ENCODE measurements at places on chromosomes 5 and 9.

GRCh38 chr5:126471875-126472537 lies 48.8 kb downstream of the GRAMD2B start:
- DNase-seq: peak; percentile 88

DNA sequence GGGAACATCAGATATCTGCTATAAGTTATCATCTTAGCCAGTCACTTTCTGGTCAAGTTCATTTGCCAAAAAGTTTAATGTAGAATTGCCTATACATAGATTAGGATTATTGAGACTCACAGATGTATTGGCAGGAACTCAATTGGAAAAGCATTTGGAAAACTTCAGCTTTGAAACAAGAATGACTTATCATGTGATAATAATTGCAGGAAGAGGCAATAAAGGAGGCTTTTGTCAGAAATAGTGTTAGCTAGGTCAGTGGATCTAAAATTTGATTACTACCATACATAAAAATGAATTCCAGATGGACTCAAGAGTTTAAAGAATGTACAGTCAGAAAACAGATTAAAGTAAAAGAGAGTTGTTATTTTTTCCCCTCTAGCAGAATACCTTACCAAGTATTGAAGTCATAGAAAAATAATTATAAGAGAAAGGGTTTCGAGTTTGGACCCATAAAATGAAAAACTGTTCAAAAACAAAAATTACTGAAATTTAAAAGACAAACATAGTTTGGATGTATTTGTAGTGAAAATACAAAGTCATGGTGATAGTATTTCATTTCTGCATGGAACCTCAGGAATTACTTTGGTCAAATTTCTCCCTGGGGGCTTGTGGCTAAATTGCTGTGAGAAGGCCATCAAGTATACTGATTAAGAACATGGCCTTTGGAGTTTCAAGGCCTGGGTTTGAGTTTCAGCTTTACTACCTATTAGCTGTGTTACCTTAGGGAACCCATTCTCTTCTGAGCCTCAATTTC lies 159.9 kb downstream of the TMEM38B start:
- DNase-seq: no peak

DNA sequence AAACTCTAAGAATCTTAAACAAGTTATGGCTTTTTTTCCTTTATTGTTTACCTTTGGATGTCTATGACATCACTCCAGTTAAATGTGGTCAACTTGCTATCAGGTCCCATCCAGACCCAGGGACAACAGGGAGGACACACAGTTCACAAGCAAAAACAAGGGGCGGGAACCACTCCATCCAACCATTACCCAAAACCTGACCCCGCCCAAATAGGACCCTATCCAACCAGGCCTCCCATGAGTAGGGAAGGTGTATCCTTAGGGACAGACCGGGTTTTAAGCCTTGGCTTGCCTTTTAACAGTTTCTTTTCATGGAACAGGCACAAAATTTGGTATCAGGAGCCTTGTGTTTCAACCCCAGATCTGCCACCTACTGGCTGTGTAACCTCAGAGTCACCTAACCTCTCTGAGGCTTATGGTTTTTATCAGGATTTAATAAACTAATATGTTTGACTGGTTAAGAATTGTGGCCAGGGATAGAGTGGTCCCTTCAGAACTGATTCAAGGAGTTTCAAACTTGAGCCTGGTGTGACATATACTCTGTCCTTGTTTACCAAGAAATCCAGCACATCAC lies 127.7 kb upstream of the RAD23B start:
- DNase-seq: no peak

DNA sequence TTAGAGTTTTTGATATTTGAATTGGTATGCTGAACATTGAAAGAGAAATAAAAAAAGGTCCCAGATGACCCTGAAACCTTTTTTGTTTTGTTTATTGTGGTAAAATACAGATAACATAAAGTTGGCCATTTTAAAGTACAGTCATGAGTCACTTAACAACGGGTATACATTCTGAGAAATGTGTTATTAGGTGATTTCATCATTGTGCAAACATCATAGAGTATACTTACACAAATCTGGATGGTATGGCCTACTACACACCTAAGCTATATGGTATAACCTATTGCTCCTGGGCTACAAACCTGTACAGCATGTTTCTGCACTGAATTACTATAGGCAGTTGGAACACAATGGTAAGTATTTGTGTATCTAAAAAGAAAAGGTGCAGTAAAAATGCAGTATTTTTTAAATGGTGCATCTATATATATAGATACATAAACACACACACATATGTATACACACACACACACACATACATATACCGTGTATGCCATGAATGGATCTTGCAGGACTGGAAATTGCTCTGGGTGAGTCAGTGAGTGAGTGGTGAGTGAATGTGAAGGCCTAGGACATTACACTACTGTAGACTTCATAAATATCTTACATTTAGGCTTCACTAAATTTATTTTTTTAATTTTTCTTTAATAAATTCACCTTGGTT lies 31.0 kb downstream of the TTC1 start:
- no peak for DNase-seq

DNA sequence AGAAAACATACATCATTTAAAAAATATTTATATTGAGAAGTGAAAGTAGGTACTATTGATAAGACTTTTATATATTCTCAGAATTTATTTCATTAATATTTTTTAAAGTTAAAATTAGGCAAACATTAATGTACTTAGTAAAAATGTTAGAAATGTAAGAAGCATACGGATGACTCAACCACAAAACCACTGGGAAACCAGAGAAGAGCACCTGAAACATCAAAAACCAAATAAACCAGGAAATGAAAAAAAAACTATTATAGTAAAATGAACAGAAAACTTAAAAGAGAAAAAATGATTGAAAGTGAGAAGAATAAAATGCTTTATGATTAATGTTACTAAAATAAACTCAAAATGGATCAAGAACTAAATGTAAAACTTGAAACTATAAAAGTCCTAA lies 233.2 kb upstream of the DAB2 start:
- DNase-seq: no peak

DNA sequence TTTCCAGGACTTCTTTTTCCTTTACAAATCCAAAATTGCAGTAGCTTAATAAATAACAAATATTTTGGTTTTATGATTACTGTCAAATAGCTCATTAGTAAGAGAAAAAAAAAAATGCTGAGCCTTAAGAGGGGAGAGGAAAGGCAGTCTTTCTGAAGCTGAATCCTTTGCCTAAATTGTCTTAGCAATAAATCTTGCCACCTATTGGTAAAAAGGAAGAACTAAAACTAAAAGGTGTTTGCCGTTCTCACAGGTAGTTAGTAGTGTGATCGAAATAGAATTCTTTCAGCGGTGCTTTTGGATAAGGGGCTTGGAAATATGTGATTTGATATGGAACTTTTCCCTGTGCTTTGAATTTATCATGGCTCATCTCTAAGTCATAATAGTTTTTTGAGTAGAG lies 31.2 kb downstream of the PIK3R1 start:
- no peak for DNase-seq

DNA sequence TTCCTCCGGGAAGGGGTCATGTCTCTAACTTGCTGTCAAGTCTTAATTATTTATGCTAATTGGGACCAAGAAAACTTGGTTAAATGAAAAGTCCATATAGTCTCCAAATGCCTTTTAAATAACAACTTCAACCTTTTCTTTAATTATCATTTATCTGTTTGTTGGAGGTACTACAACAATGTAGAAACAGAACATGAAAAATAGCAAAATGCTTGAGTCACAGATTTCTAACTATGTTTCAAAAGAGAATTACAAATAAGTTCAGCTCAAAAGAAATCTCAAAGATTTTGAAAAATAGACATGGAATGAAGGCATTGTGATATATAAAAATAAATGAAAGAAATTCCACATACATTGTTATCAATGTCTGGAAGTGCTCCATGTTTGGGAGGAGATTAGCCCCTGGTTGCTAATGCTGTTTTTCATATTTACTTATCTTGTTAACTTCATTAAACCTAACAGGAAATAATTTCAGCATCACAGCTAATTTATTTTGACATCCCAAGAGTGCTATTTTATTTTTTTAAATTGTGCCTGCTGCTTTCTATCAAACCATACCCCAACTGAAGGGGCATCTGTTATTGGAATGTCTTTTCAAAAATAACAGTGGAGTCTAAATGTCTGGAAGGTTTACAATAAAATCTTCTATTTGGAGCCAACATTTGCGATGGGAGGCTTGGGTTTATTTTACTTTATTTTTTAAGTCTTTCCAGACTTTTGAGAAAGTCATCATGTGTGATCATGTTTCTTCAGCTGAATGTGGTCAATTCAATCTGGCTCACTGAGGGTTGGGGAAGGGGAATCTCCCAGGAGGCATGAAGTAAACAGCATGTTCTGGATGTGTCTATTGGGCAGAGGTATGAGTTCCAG lies 53.1 kb upstream of the ANKRD55 start:
- DNase-seq: no peak

DNA sequence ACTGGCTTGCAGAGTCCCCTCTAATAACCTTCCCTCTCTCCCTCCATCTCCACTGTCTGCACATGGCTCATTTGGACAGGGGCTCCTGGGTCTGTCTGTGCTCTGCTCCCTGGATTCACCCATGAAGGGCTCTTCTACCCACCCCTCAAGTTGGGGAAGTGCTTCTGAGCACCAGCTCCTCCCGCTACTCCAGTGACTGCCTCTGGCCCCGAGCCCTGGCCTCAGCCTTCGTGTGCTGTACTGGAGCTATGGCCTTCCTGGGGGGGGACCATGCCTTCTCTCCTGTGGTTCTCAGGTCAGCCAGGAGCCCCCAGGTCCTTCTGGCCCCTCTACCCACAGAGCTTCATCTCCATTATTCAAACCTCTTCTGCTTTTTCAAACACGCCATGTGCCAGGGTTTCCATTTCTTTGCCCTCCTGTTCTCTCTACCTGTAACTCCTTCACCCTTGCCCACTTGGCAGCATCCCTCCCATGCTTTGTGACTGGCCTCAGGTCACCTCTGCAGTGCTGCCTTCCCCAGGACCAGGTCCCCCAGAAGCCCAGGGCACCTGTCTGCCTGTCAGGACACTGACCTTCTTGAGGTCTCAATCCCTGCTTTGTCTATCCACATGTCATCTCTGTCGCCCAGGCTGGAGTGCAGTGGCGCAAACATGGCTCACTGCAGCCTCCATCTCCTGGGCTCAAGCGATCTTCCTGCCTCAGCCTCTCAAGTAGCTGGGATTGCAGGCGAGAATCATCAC lies 9.5 kb downstream of the SH3PXD2B start:
- DNase-seq: peak; percentile 29

- no peak for DNase-seq
Measured at GRCh38 chr9:98821831-98822230, 14.4 kb downstream of the GALNT12 start.

DNA sequence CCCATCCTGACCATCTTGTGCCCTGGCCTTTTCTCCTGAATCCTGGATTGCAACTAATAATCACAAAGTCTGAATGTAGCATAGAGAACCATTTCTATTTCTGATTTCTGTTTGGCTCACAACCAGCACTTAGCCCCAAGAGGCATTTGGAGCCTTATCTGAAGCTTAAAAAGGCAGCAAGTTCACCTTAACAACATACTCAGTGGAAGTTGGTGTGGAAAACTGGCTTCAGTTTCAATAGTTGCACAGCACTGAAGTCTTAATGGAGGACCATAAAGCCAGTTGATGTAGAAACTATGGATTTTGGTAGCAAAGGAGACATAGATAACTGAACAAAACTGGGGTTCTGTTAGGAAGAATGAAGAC lies 574.1 kb downstream of the PSAT1 start:
- DNase-seq: no peak

DNA sequence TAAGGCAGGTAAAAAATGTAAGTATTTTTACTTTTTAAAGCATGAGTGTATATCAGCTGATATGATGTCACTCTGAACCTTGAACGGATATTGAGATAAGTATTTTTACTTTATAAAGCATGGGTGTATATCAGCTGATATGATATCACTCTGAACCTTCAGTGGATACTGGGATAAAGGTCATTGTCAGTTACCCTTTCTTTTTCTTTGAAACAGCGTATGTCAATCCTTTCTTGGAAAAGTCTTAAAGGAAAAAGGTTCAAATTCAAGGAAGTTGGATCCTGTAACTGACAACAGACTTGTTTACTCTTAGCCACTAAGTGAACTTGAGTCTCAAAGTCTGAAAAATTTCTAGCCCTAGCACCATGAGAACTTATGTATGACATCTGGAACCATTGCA lies 61.7 kb upstream of the IFNK start:
- DNase-seq: no peak

- peak; percentile 32 for DNase-seq
Measured at GRCh38 chr5:167626341-167627123, 664.9 kb upstream of the WWC1 start.

- no peak for DNase-seq
Measured at GRCh38 chr9:124758061-124758460, 13.1 kb downstream of the NR6A1 start.

GRCh38 chr5:14229181-14229580 lies 86.0 kb downstream of the TRIO start:
- DNase-seq: no peak

Data from GM23248 (cell line).